ENCODE measurements at places on chromosomes 3 and 15. TPM values are rescaled to one million over a fixed set of nuclear protein-coding genes. Genes with fewer than 3 reads are reported as not detected.

DNA sequence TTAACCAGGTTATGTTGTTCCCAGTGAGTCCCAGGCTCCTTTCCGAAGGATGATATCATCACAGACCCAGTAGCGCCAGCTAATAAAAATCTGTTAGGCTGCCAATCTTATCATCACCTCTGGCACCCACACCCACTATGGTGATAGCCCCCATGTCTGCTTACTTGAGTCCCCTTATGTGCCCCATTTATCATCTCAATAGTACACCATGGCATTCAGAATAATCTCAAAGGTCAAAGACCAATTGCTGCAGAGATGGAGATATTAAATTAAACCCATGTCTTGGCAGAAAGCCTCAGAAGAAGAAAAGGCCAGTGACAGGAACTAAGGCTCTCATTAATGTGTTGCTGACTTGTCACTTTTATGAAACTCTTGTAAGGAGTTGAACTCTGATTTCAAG lies 32.8 kb downstream of the CPNE4 start:
- DNase-seq: no peak

DNA sequence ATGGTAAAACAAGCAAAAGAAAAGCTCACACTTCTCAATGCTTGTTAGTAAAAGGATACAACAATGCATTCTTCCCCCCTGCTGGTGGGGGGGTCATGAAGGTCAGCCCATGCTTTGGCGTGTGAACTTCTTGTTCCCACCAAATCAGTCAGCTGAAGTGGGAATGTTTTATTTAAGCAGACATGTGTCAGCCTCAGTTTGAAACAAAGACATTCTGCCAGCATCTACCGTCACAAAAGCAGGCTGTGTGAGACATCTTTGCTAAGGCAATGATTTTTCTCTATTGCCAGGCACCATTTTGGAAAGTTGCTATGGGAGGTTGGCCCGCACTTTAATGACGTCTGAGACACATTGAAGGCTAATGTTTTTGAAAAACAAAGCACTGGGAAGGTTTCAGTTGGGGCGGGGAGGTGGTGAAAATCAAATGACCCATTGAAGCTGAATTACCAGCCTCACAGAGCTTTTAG lies 206.6 kb downstream of the TLE3 start:
- DNase-seq: no peak

GRCh38 chr3:164781755-164782154 lies 296.5 kb downstream of the SI start:
- no peak for DNase-seq

- DNase-seq: no peak
These were observed 242.6 kb upstream of the TOPAZ1 start for GRCh38 chr3:43998836-43999727.

DNA sequence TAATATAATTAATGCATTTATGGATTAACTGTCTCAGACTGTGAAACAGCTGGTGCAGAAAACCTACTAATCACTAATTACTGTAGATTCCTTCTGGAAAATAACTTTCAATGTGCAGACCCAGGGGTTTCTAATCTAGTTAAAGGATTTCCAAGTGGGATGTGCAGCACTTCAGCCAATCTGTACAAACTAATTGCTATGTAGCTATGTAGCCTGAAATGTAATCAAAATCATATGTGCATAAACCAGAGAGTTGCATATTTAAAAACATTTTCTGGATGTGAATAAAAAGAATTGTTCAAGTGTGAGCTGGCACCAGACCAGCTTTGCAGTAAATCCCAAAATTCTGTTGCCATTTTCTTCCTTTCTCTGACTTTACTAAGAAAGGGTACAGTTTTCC lies 127.5 kb upstream of the CD96 start:
- DNase-seq: no peak

DNA sequence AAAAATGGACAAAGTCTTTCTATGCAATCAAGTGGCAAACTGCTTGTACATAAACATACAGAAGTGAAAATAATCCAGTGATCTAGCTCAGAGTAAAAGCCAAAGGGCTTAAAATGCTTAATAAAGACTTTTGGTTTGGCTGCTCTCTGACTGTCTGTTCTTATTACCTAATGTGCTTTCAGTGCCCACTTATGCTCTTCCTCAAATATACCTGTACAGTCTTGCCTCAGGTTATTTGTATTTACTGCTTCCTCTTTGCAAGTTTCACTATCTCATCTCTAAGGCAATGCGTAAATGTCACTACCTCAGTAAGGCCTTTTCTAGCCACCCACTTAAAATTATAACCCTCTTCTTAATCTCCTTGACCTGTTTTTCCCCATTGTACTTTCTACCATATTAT lies 171.8 kb downstream of the EPHA6 start:
- no peak for DNase-seq

- DNase-seq: no peak
These were observed 25.1 kb upstream of the CSTA start for GRCh38 chr3:122299872-122300460.

GRCh38 chr15:78372880-78373279 lies 32.7 kb downstream of the CRABP1 start:
- no peak for DNase-seq

DNA sequence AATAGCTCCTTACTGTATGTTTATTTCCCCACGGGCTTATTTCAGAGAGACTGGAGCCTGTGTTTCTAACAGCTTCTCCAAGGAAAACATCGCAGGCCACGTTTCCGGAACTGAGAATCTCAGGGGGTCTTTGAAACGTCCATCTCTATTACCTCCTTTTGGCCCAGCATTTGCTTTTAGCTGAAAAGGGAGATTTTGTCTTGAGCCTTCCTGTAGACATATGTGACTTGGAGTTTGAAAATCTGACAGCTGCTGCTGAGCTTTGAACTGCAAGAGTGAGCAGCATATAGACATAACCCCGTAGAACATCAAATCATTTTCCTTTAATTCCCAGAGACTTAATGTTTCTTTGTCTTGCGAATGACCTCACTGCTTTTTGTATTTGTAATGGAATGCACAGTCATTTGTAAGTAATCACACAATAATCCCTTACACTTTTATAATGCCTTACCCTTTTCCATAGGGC lies 54.6 kb downstream of the LPP start:
- DNase-seq: no peak

DNA sequence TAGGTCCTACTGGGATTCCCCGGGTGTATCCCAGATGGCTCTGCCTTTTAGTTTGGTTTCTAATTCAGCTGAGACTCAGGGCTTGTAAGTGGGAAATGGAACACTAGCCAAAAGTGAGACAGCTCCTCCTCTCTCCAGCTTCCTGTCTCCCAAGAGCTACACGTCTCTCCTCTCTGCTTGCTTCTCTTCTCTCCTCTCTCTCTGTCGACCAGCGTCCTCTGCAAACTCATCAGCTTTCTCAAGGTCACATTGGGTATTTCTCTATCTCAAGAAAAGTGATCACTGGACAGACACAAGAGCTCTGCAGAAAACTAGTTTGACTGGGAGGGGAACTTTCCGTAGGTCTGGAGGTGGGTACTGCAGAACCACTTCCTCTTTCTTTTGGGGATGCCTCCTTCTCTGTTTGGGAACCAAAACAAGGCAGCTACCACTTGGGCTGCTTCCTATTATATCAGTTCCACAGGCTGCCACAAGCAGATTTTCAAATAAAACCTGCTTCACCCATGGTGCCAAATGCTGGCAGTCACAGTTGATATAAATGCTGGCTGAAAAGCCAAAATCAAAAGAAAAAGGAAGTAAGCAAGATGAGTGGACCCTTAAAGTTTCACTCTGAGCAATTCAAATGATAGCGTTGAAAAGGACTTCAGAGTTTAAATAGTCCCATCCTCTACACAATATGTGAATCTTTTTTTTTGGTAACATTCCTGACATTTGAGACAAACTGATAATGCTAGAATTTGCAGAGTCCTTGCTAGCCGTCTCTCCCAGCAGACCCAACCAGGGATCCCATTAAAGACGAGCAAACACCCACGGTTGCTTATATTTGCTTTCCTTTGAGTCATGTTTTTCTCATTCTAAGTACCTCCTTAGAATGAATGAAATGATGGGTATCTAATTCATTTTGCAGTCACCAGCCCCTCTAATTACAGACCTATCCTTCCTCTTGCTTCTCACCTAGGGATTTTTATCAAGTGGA lies 7.2 kb upstream of the DYNC1LI1 start:
- DNase-seq: no peak

DNA sequence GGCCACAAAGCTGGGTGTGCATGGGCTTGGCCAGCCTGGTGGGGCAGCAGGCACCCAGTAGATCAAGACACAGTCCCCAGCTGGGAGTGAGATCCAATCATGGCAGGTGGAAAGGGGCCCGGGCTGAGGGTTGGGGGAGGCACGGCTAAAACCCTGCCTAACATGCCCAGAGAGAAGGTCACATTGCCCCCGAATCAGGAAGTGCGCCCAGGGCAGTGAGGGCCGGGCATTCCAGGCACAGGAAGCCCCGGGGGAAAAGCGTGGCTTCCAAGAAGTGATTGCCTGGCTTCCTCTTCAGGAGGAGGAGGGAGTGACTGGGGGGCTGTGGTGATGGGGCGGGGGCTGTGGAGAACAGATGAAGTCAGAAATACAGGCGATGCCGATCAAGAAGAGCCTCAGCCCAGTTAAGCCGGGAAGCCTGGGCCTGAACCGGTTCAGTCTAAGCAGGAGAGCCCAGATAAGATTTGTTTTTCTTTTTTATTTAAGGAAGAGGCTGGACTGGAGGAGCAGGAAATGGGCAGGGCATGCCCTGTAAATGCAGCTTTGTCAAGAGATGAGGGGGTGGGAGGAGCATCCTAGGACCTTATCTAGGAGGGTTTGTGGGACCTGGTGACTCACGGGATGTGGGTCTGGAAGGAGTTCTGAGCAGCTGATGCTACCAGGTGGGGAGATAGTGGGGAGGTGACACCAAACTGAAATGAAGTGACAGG lies 83.9 kb downstream of the CHSY1 start:
- DNase-seq: no peak

DNA sequence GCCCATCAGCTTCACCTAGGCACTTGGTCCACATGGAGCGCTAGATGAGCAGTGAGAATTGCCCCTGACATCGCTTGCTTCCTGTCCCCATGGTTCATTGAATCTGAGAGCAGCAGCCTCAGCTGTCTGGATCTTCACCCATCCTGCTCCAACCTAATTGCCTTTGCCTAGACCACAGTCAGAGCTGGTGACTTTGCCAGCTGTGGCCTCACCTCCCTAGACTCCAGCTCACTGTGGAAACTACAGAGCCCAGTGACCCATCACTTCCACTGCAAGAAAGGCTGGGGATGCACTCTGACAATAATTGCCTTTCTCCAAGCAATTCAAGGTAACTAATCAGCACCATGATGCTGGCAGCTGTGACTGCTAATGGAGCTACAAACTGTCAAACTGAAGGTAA lies 30.6 kb upstream of the SLC6A1 start:
- DNase-seq: no peak

DNA sequence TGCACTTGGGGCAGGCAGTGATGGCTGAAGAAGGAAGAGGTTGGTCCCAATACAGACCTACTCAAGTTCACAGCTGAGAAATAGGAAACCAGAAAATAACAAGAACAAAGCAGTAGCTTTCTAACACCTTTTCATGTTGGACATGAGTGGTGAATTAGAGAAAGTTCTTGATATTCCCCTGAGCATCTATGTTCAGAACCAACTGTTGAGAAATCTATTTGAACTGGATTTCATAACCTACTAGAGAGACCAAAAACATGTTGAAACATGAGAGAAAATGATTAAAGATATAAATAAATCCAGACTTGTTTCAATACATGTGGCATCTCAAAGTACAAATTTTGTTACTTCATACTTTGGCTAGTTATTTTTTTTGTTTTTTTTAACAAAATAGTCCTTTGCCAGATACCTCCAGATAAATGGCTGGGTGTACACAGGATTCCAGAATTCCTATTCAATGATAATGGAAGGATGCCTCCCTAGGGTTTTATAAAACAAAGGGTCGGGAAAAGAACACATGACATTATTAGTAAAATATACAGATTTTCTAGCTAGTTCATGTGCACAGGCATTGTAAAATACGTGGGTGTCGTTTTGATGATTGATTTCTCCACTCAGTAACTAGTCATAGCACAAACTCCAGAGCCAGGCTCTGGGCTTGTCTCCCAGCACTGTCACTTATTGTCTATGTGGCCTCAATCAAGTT lies 34.4 kb upstream of the TNFSF10 start:
- no peak for DNase-seq

The ZMAT3 gene
- 10.4 TPM for total RNA-seq

The STRIT1 gene
- total RNA-seq: not detected

The GOLGA8J gene
- total RNA-seq: not detected

The CACNA2D2 gene
- 0.80 TPM for total RNA-seq

The CEMIP gene
- total RNA-seq: 0.59 TPM

The GPR171 gene
- 0.48 TPM for total RNA-seq

All from breast epithelium (tissue), 4 donors.